Stimulated activated CD4-positive, alpha-beta T cell treated with anti-CD3 and anti-CD28 coated beads, TNF-alpha, amount 100 ng/mL, for 24 hours (primary cell): ENCODE measurements at places on chromosomes 6 and 20.

GRCh38 chr6:139271056-139271455 lies 20.7 kb downstream of the TXLNB start:
- DNase-seq: no peak

- no peak for DNase-seq
Observed at GRCh38 chr20:10330071-10330470, 104.0 kb downstream of the MKKS start.

- DNase-seq: no peak
Observed at GRCh38 chr6:150541576-150541975, 58.1 kb upstream of the PLEKHG1 start.

DNA sequence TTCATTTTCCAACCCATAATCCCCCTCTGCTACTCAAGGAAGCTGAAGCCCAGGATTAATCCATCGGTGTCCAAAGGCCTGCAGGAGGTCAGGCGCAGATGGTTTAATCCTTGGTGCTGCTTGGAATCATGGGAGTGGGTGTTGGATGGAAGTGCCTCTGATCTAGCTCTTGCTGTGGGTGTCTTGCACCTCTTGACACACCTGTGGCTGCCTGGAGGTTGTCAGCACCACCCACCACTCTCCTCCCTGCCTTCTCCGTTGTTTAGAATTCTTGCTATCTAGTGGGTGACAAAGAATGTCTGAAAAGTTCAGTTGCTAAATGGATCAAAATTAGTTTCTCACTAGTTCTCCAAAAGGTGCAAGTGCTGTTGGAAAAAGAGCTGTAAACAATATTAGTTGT lies 1074.4 kb upstream of the FLRT3 start:
- no peak for DNase-seq

DNA sequence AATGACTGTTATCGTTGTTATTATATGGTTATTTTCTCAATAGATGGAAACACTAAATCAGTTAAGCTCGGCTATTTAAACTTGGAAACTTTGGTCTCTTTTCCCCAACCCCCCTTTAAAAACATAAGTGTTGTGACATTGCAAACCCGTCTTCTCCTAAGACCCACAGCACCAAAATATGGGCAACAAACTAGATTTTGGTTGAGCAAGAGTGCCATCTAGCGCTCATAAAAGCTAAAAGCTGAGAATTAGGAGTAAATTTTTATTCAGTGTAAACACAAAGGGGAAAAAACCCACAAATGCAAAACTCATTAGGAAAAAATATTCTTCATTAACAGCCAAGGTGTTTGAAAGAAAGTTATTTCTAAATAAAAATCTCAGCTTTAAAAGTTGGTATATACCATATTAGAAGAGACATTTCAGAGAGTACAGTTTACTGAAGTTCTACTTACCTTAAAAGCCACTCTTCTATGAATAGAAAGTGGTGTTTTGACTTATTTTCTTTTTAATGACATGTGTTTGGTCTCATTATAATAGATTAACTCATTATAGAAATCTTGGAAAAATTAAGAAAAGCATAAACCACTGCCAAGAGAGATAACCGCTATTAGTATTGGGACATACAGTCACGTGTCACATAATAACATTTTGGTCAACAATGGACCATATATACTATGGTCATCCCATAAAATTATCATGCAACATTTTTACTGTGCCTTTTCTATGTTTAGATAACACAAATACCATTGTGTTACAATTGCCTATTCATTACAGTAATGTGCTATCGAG lies 21.1 kb downstream of the SESN1 start:
- peak; percentile 46 for DNase-seq

GRCh38 chr20:50003253-50003656 lies 20.5 kb downstream of the SNAI1 start:
- DNase-seq: no peak

DNA sequence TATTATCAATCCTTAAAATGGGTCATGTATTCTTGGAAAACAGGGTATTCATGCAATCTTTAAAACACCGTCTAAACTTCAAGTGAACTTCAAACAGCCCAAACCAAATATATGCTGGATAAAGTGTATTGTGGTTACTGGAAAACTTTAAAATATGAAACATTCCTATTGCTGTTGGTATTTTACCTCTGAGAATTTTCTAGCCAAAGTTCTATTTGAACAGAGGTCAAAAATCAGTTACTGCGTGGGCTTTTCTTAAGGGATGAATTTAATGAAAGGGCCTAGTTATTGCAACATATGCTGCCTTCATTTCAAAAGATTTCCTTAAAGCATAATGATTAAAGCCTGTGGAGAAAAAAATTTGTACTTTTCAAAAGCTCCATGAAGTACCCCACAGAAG lies 436.0 kb downstream of the PLCB1 start:
- no peak for DNase-seq

GRCh38 chr6:149254253-149254652 lies 63.3 kb upstream of the TAB2 start:
- no peak for DNase-seq

- DNase-seq: no peak
Observed at GRCh38 chr6:26183237-26183580, 96.0 kb downstream of the HFE start.

DNA sequence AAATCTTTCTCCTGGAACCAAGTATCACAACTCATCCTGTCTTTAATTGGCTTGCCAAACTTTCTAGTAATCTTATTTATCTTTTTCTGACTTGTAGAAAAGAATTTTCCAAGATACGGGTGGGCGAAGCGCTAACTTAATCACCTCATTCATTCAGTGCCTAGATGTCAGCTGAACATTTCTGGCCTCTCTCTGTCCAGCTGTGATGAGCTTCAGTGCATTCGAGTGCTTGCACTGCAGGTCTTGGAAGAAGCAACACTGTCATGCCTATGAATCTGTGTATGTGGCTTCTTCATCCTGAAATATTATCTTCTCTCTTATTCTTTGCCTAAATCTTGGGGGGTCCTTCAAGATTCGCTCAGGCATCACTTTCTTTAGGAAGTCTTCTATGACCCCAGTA lies 16.3 kb upstream of the ENPP1 start:
- no peak for DNase-seq

GRCh38 chr6:148461986-148462577 lies 119.4 kb downstream of the SASH1 start:
- no peak for DNase-seq

DNA sequence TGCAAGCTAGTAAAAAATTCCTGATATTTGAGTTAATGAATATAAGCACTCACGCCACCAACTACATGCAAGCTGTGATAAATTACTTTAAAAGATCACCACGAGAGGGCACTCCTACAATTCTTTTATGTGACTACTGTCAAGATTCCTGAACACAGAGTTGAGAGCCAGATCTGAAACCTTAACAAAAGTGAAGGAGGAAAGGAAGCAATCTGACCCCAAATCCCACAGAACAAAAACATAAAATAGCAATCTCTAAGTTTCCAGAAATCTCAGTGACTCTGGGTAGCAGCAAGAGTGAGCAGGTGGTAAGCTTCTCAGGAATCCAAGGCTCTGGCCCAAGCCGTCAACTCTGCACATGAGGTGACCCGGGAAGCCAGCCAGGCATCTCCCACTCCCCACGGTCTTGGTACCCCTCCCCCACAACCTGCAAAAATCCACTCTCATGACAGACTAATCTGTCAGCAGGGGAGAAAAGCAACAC lies 55.1 kb downstream of the STAU1 start:
- no peak for DNase-seq

DNA sequence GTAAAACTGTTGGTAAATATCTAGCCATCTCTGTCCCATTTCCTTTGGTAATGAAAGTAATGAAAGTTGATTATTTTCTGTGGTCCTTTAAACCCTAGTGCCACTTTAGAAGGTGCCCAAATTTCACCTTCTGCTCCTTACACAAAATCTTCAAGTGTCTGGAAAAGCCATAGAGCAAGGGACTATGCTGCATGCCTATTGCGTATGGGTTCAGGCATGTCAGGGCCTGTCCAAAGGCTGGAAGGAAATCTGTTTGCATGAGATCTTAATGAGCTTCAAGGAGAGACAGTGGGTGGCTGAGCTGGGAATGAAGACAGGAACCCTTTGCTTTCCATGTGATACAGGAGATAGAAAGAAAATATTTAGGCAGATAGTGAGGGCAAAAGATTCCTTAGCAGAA lies 66.6 kb upstream of the CCN6 start:
- DNase-seq: no peak

- DNase-seq: no peak
Observed at GRCh38 chr6:131937703-131938631, 13.2 kb downstream of the CCN2 start.

DNA sequence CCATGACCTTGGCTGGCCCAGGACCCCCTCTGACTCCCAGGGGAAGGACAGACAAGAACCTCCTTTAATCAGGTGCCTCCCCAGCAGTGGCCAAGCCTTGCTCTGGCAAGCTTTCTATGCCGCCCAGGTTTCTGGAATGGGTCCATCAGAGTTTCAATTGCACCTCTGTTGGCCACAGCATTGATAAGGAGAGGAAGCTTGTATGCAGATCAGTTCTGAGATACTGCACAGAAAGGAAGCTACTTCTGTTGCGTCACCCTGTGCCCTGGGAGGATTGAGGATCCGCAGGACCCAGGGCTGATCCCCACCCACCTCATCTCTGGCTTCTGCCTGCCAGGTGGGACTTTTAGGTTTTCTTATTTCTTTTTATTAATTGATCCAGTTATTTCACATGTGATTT lies 167.2 kb downstream of the TFAP2C start:
- DNase-seq: no peak

DNA sequence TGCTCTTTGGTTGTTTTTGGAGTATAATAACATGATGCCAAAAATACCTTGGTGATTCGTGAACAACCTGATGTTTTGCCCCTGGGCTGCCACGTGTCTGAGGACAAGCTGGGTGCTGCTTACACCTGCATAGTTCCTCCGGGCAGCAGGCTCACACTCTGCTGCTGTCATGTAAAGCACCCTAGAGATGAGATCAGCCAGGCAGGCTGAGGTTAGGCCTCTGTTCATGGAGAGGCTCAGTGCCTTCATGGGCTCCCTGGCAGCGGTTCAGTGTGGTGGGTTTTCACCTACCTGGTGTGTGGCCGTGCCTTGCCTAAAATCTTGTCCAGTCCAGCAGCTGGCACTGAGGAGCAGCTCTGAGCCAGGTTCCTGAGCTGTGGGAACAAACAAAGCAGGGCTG lies 60.1 kb upstream of the TAGAP start:
- DNase-seq: no peak

DNA sequence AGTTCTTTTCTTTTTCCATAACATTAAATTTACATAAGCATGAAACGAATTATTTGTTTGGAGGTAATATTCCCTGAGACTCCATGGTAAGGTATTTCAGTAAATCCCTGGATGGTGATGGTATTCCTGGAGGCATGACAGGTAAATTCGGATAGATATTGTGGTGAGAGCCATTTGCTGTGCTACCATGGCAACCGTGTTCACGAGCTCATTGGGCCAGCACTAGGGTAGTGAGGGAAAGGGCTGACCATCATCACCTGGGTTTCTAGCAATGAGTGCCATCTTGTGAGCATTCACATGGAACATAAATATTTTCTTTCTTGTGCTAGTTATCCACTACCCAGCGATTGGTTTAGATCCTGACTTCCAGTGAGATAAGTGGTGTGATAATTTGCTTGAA lies 51.9 kb upstream of the GNRH2 start:
- DNase-seq: no peak

- DNase-seq: no peak
Observed at GRCh38 chr20:59395729-59396128, 95.3 kb downstream of the EDN3 start.

DNA sequence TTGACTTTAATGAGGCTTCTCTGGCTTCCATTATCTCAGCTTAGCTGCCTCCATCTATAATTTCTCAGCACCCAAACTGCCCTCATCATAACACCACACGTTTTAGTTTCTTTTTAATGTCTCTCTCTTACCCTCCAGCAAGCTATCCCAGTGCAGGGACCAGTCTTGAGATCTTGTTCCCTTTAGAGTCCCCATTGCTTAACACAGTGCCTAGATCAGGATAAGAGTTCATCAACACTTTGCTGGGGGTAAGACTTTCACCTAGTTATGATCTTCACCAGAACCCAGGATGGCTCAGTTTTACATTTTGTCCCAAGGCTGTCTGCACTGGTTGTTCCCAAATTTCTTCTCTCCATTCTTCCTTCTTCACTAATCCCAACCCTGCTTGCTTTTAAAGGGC lies 126.1 kb downstream of the OR2B2 start:
- no peak for DNase-seq

DNA sequence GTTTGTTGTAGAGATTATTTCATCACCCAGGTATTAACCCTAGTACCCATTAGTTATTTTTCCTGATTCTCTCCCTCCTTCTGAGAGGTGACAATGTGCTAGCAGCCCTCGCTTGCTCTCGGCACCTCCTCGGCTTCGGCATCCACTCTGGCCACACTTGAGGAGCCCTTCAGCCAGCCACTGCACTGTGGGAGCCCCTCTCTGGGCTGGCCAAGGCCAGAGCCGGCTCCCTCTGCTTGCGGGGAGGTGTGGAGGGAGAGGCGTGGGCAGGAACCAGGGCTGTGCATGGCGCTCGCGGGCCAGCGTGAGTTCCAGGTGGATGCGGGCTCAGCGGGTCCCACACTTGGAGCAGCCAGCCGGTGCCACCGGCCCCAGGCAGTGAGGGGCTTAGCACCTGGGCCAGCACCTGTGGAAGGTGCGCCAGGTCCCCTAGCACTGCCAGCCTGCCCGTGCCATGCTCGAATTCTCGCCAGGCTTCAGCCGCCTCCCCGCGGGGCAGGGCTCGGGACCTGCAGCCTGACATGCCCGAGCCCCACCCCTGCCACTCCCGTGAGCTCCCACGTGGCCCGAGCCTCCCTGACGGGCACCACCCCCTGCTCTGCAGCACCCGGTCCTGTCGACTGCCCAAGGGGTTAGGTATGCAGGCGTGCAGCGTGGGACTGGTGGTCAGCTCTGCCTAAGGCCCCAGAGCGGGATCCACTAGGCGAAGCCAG lies 221.9 kb downstream of the WDR27 start:
- DNase-seq: no peak

GRCh38 chr6:125434760-125435159 lies 133.0 kb upstream of the HDDC2 start:
- DNase-seq: no peak

GRCh38 chr6:63862486-63863198 lies 227.0 kb downstream of the PHF3 start:
- no peak for DNase-seq

- no peak for DNase-seq
Observed at GRCh38 chr20:46951405-46951804, 56.8 kb downstream of the EYA2 start.

DNA sequence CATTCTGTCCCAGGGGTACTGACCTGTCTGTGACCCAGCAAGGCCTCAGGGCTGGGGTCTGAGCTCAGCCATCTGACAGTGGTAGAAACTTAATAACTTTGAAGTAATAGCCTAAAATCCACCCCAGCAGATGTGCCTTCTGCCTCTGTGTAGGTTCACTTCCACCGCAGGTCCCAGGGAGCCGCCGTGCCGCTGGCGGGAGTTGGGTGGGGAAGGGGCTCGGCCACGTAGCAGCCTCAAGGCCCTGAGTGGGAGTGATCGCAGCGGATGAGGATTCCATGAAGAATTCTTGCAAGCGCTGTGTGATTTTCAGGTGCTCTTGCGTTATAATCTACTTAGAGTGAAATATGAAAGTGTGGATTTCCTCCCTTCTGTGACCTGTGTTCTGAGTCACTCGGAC lies 163.7 kb downstream of the DTNBP1 start:
- no peak for DNase-seq
